ENCODE measurements at places on chromosomes 7 and 10.

- DNase-seq = no peak
These were observed 516.7 kb downstream of the NEBL start for GRCh38 chr10:20380401-20380800.

DNA sequence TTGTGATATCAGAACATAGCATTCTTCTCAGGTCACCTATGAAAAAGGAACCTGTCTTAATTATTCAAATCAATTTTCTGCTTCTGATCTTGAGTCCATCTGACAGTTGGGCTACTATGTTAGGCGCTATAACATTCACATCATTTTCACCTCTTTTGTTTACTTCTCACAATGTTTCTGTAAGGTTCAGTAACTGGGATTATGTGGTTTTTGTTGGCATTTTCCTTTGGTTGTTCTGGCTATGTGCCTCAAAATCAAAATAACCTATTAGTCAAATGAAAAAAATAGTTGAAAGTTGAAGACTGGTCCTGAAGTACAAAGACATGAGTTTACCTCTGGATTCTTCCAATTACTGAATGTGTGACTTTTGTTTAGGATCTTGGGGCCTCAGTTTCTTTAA is 221.3 kb upstream of the SMIM30 start:
- no peak for DNase-seq

DNA sequence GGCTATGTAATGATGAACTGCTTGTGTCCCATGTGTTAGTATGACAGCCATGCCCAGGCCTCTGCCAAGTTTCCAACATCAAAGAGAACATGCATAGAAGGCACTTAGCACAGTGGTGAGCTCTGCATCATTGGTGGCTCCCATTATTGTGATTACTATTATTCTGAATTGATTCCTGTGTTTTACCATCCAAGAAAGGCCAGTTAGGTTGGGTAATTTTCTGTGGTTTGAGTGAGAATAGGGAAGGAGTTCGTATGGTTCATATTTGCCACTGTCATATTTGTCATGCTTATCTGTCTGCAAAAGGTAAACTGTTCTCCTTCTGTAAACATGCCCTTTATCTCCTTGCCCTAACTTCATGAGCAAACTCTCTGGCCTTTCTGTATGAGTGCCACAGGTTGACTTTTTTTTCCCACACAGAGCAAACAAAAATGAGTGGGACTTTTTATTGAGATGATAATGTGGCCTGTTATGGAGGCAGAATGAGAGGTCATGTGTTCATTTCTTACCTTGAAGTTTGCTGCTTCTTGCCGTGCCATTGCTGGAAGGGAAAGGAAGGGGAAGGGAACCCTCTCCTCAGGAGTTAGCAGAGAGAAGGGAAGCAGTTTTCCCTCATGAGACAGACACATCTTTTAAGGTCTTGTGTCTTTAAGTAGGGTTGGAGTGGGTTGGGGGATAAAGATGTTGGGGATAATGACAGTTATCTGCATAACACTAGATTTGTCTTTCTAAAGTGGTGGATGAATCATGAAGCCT is 301.9 kb downstream of the LRMDA start:
- no peak for DNase-seq

GRCh38 chr10:49268185-49268584 is 30.8 kb upstream of the C10orf71 start:
- DNase-seq = no peak

DNA sequence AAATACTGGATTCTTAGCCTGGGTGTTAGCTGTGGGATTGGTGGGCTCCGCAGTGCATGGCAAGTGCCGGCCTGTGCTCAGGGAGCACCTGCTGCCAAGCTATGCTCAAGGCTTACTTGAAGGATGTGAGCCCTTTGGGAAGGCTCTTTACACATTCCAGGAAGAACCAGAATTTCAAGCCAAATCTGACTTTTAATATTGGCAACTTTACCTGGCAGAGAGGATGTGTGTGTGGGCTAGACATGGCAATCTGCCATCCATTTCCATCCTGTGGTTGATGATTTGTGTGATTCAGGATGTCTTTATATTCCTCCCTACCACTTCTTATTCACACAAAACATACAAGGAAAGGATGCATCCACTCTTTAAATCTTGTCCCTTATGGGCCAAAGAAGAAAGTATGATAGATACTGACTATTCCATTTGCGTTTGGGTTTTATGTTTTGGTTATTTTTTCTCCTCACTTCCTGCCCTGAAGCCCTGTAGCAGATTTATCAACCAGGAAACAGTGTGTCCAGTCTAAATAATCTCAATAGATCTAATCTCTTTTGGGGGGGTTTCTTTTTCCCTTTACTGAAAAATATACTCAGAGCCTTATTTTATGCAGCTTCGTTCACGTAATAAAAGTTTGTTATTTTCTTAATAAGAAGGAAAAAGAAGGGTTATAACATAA is 247.1 kb downstream of the COBL start:
- DNase-seq = no peak
